ENCODE measurements at places on chromosomes 7 and 10.

GRCh38 chr10:7054915-7055314 is 355.9 kb downstream of the SFMBT2 start:
- no peak for DNase-seq

- DNase-seq: no peak
These were observed 67.2 kb downstream of the PODXL start for GRCh38 chr7:131489196-131489595.

GRCh38 chr10:96636551-96636950 is 49.7 kb upstream of the TM9SF3 start:
- DNase-seq: no peak

DNA sequence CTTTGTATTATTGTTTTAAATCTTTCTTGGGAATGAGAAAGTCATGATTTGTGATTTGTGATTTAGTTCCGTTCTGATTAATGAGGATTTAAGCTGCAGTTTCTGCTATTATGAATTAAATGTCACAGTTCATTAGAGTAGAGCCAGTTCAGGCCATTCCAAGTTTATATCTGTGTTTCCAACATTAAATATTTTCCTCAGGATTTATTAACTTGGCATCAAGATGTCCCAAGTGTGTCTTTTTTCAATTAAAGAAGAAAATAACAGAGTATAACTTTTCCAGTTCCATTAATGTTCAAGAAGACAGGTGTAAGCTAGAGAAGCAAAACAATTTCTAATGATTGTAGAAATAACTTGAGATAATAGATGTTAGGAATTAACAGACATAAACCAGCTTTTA is 1183.2 kb upstream of the CELF2 start:
- no peak for DNase-seq

DNA sequence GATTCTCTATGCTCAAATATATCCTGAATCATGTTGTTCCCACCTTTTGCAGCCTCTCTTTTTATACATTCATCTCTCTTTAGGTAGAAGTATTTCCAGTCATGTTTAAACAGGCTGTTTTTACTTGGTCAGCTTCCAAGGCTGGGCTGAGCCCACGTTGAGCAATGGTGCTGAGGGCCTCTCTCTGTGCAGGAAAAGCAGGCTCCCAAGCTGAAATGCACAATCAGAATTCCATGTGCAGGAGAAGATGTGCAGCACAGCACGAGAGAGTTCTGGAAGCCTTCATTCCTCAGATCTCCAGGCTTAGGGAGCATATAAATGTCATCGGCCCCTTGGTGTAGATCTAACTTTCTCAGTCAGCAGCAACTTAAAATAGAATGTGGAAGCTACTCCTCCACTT is 588.5 kb downstream of the TNS3 start:
- no peak for DNase-seq

- DNase-seq: no peak
These were observed 23.8 kb downstream of the PDGFA start for GRCh38 chr7:495761-496321.

- no peak for DNase-seq
These were observed 202.5 kb upstream of the SHH start for GRCh38 chr7:156014808-156015207.

DNA sequence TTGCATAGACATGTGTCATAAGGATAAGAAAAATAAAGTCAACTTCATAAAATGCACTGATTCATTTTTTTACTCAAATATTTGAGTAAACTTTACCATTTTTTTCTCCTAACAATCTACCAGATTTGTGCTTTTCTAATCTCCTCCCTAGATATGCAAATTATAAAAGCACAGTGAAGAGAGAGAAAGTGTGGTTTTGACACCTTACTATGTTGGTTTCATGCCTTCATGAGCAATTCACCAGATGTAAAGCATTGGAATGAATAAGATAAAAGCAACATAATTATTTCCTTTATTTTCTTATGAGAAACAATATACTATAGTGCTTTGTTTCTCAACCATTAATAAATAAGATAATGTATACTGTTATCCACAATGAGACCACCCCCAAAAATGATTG is 432.5 kb upstream of the PCDH15 start:
- DNase-seq: no peak

DNA sequence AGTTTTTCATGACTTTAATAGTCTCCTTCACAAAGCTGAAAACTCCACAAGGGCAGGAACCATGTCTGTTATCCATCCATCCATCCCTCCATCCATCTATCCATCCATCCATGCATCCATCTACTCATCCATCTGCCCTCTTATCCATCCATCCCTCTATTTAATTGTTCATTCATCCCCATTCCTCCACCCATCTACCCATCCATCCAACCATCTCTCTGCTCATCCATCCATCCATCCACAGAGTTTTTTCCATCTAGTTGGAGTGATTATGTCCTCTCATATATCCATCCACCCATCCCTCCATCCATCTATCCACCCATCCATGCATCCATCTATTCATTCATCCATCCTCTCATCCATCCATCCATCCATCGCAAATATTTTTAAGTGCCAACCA is 237.9 kb downstream of the EMX2 start:
- DNase-seq: no peak

- DNase-seq: no peak
These were observed 78.4 kb upstream of the CAMK2B start for GRCh38 chr7:44403775-44404174.

GRCh38 chr7:22429386-22429785 is 70.6 kb downstream of the STEAP1B start:
- no peak for DNase-seq

DNA sequence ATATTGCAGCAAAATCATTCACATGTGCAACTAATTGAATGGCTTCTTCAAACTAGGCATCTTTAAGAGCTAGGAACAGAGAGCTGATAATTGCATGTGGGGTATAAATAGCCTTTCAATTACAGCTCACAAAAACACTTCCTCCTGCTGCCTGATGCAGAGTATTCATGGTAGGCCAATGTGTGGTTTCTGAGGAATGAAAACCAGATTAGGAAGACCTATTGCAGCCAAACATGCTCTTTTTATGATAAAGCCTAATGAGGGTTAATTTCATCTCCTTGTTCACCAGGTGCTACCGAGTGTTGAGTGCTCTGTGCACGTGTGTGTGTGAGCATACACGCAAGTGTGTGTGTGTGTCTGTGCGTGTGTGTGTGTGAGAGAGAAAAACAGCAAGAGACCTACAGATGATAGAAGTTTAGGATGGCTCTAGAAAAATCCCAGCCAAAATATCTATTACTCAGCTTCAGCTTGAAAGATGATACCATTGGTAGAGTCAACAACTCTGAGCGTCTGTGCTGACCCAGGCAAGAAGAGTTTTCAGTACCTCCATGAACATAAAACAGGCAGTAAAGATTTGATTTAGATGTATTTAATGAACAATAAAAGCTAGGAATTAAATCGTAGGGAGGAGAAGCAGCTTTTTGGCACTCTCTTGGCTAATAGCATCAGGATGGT is 448.5 kb upstream of the ANKRD30A start:
- DNase-seq: no peak

- no peak for DNase-seq
These were observed 15.4 kb upstream of the HIBADH start for GRCh38 chr7:27677912-27678612.

DNA sequence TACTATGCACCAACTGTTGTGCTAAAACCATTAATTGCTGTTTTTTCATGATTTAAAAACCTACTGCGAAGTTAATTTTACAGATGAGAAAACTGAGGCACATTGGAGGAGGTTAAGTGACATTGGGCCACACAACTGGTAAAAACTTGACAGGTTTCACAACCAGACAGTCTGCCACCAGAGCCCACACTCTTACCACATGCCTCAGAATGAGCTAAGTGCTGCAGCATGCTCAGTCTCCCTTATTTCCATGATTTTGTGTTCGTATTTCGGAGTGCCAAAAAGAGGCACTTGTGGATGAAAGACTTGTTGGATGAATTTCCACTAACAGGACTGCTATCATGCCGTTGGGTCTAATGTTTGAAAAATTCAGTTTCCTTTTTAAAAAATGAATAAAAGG is 77.4 kb downstream of the PCLO start:
- no peak for DNase-seq

- DNase-seq: no peak
These were observed 61.4 kb downstream of the ZRANB1 start for GRCh38 chr10:125003146-125003900.

- DNase-seq: no peak
These were observed 1.3 kb downstream of the UBE2H start for GRCh38 chr7:129951226-129952085.

DNA sequence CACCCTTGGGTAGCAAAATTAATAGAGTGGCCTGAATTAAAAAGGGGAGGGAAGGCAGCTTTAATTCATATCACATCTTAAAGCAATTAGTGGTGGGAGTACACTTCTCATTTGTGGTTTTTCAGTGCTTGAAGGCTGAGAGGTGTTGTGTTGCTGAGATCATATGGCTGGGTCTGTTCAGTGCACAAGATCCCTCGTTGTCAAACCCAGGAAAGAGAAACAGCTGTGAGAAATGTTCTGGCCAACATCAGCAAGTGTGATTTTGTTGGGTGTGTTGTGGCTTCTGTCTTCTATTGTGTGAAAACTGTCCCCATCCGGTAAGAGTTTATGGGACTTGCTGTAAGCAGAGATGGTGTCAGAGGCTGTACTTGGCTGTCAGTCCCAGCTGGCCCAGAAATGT is 197.9 kb upstream of the BMPER start:
- no peak for DNase-seq

DNA sequence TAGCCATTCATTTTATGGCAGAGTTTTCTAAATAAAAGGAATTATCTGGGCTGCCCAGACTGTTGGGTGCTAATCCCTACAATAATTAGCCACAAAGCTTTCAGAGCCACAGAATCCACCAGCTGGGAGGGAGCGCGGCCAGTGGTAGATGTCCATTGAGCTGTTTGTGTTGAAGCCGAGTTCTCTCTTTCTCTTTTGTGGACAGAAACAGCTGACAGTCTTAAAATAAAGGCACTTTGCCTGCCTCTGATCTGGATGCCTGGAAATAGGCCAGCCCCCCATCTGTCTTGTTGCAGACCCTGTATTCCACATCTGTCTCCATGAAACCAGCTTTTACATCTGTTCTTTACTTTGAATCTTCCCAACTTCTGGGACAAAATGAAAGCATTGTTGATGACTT is 66.1 kb downstream of the MTPN start:
- DNase-seq: no peak

- DNase-seq: no peak
These were observed 88.1 kb downstream of the TCF7L2 start for GRCh38 chr10:113038183-113038582.

GRCh38 chr10:5588603-5589002 is 63.8 kb downstream of the CALML3 start:
- no peak for DNase-seq

DNA sequence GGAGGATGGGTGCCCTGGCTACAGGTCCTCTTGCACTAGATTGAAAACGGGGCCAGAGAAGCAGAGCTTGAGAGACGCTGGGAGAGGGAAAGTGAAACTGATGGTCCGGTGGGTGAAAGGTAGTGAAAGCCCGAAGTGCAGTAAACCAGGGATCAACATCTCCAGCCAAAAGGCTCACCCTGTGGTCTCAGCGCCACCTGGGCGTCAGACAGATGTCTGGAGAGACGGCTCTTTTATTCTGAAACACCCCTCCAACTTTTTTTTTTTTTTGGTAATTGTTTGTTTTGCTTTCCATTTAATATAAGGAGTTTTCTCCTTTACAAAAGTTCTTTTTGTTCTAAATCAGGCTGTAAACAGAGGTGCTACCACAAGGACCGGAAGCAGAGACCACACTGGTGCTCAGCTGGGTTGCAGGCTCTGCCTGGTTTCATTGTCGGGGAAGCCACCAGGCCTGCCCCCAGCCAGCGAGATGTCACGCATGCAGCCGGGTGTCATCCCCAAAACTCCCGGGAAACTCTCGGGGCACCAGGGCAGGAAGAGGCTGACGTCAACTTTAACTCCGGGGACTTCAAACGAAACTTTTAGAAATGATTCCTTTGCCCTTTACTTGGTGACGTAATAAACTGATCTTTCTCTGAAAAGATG is 11.2 kb downstream of the IL2RA start:
- DNase-seq: peak; percentile 91

GRCh38 chr10:115989621-115990020 is 283.4 kb downstream of the GFRA1 start:
- no peak for DNase-seq

DNA sequence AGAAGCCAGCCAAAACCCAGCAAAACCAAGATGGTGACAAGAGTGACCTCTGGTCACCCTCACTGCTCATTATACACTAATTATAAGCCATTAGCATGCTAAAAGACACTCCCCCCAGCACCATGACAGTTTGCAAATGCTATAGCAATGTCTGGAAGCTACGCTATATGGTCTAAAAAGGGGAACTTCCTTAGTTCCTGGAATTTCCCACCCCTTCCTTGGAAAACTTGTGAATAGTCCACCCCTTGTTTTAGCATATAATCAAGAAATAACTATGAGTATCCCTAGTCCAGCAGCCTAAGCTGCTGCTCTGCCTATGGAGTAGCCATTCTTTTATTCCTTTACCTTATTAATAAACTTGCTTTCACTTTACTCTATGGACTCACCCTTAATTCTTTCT is 16.0 kb downstream of the CASP7 start:
- DNase-seq: no peak

- no peak for DNase-seq
These were observed 9.1 kb downstream of the CELF2 start for GRCh38 chr10:11026773-11027172.

- peak; percentile 33 for DNase-seq
These were observed 87.4 kb downstream of the BUB3 start for GRCh38 chr10:123241391-123242141.

DNA sequence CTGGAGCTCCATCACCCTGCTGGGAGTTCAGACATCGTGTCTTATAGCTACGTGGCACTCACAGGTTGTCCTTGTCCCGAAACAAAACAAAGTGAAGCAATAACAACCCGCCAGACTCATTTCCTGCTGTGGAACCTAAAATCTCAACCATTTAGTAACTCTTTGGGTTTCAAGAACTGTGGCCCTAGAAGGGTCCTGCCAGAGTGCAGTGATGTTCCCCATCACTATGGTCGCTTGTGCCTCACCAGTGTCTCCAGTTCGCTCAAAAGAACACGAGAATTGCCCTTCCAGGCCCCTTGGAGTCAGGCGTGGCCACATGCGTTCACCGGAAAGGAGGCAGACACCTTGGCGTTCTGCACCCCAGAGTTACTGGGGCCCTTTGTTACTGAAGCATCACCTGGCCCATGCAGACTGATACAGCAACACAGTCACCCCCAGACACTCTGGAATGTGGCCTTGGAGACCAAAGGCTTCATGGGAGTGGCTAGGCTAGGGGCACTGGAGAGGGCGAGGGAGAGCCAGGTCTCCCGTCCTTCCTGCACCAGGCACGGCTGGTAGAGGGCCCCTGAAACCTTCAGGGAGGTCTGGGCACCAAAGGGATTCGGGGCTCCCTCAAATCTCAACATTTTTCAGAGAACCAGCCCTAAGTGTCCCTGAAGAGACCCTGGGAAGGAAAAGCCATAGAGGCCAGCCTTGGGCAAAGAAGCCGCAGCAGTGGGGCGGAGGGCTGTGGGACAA is 908 bp downstream of the CRYGN start:
- DNase-seq: no peak

GRCh38 chr10:101901340-101901739 is 57.7 kb upstream of the KCNIP2 start:
- DNase-seq: no peak

GRCh38 chr10:88195841-88196240 is 332.4 kb downstream of the PTEN start:
- no peak for DNase-seq

All from activated T-cell treated with anti-CD3 and anti-CD28 coated beads, Interleukin-2, amount 50 U/mL, for 72 hours (primary cell).